ENCODE measurements at places on chromosomes 11 and 22.

GRCh38 chr11:87493516-87493915 is 455.8 kb downstream of the TMEM135 start:
- DNase-seq = no peak

DNA sequence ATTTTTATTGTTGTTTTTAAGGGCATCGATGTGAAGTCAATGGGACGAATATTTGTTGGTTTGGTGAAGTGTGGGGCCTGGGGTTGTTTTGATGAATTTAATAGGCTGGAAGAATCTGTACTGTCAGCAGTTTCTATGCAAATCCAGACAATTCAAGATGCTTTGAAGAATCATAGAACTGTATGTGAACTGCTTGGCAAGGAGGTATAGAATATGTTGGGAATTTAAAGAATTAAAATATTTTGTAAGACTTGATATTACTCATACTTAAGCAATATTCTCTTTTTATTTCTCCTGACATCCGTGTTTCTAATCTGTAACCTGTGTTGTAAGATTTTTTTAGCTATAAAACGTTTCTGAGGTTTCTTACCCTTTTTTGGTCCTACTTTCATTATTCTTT is 61.6 kb downstream of the DYNC2H1 start:
- no peak for DNase-seq

- DNase-seq = no peak
These were observed 2.0 kb downstream of the IFT27 start for GRCh38 chr22:36773935-36774334.

DNA sequence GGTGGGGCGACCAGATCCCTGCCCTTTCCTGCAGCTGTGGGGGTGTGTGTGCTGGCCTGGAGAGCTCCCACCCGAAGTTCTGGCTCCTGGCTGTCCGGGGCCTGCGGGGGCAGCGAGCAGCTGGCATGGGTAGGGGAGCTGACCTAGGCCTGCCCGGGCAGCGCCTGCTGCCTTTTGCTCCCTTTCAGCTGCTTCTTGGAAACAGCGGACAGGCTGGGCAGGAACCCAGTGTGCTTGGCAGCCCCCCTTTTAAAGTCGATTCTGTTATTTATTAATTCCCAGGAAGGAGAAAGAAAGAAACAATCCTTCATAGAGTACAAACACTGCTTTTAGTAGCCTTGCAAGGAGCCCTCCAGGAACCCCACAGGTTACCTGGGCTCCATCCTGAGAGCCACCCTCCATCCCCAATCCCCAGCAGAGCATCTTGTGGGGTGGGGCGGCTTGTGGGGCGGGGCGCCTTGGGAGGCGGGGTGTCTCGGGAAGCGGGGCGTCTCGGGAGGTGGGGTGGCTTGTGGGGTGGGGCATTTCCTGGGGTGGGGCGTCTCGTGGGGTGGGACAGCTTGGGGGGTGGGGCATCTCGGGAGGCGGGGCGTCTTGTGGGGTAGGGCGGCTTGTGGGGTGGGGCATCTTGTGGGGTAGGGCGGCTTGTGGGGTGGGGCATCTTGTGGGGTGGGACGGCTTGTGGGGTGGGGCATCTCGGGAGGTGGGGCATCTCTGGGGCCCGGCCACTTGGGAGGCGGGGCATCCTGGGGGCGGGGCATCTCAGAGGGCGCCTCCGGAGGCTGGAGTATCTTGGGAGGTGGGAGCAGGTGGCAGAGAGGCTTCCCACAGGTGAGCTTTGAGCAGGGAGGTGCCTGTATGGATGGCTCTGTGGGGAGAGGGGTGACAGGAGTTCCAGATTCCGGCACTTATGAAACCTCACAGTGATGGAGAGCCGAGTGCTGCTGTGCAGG is 7.0 kb downstream of the CD81 start:
- DNase-seq = no peak

GRCh38 chr11:44943118-44943517 is 7.6 kb downstream of the TP53I11 start:
- DNase-seq = no peak

DNA sequence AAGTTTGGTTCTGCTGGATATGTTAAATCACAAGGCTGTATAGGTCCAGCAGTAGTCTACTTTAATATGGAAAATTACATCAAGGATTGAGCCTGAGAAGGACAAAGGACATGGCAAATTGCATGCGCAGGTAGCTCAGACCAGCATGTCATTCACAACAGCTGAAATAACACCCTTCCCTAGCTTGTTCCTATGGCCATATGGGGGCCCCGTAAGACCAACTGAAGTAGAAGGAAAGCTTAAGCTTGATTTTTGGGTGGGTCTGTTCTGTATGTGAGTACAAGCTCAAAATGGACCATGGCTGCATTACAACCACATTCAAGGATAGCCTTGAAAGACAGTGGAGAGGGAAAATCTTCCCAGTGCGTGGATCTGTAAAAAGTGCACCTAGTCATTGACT is 20.6 kb upstream of the PDE3B start:
- DNase-seq = no peak

Data from left renal pelvis (tissue), 4 donors.